ENCODE measurements at places on chromosomes 7 and 10.

- peak; percentile 88 for DNase-seq
Observed at GRCh38 chr7:98286093-98286539, 4.6 kb downstream of the BRI3 start.

- DNase-seq: no peak
Observed at GRCh38 chr7:128151635-128152034, 89.4 kb upstream of the LEP start.

- DNase-seq: no peak
Observed at GRCh38 chr7:142760071-142760642, 10.6 kb upstream of the PRSS2 start.

- no peak for DNase-seq
Observed at GRCh38 chr10:28715757-28716156, 38.4 kb downstream of the BAMBI start.

- DNase-seq: no peak
Observed at GRCh38 chr7:158432369-158433341, 155.0 kb downstream of the PTPRN2 start.

DNA sequence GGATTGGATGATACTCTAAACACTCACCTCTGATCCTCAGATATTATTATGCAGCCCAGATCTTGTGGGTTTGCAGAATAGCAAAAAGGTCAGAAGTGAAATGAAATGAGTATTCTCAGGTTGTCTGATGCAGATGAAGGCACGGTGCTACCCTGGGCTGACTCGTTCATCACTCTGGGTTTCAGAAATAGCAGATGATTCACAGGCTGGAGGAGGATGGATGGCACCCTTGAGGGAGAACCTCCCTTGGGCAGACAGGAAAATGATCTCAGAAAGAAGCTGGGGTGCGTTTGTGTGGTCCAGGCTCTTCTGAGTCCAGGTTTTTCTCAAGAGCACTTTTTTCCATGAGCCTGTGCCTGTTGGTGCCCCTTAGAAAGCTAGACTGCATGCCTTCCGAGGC lies 515.8 kb upstream of the MKI67 start:
- DNase-seq: no peak

DNA sequence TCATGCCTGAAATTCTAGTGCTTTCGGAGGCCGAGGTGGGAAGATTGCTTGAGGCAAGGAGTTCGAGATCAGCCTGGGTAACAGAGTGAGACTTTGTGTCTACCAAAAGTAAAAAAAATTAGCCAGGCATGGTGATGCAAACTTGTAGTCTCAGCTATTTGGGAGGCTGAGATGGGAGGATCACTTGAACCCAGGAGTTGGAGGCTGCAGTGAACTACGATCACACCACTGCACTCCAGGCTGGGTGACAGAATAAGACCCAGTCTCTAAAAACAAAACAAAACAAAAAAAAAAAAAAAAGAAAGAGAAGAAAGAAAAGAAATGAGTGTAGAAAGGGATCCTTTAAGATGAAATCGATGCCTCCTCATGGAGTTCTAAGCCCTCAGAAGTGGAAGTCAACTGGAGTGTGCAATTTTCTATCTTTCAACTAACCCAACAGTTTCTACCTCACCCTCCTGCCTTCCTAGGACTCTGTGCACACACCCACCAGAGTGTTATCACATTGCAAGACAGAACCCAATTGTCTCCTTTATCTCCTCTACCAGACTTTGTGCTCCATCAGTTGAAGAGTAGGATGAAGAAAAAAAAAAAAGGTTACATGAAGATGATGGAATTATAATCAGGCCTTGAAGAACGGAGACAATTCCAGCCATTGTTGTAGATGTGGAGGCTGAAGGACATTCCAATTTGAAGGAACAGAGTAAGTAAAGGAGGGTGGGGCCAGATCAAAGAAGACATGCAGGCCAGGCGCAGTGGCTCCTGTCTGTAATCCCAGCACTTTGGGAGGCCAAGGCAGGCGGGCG lies 26.9 kb downstream of the NYAP1 start:
- DNase-seq: no peak

- DNase-seq: no peak
Observed at GRCh38 chr7:46245586-46246111, 324.6 kb upstream of the IGFBP3 start.

DNA sequence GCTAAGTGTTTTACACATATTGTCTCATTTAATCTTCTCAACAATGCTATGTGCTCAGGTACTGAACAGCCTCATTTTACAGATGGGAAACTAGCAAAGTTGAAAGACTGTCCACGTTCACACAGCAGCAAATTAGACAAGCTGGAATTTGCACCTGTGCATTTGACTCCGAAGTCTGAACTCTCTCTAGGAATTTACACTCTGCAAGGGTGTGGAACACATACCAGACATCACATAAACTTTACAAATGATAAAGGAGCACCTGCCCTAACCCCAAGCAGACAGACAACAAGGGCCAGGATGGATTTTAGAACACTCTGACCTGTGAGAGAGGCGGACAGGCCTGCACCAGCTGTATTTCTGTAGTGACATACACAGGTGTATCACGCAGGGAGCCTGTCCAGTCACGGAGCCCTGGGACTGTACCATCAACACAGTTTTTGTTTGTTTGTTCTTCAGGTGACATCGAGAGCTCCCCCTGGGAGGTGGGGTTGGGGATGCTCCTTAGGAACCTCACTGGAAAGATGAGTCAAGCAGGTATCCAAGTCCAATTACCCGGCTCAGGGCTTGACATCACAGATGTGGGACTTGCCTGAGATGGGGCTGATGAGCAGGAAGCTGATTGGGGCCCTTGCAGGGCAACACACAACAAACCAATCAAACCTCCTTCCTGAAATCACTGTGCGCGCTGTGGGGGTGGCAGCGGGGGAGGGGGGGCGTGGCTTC lies 31.0 kb downstream of the MKI67 start:
- DNase-seq: no peak

- no peak for DNase-seq
Observed at GRCh38 chr10:98444314-98445006, 2.3 kb downstream of the HPS1 start.

- no peak for DNase-seq
Observed at GRCh38 chr7:127850195-127850594, 181.0 kb downstream of the LRRC4 start.

DNA sequence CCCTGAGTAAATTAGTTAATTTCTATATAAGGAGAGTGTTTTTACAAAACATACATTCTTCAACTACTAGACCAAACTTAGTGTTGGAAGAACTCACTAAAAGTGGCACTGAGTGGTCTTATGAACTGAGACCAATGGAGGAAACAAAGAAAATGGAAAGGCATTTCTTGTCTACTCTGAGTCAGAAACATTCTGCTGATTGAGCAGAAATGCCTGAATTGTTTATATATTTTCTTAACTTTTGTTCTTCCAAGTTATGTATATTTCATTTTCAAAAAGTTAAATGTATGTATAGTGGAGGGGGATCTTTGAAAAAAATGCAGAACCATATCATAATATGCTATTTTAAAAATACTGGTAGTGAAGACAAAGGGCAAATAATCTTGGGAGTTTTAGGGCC lies 320.7 kb downstream of the HGF start:
- DNase-seq: no peak

DNA sequence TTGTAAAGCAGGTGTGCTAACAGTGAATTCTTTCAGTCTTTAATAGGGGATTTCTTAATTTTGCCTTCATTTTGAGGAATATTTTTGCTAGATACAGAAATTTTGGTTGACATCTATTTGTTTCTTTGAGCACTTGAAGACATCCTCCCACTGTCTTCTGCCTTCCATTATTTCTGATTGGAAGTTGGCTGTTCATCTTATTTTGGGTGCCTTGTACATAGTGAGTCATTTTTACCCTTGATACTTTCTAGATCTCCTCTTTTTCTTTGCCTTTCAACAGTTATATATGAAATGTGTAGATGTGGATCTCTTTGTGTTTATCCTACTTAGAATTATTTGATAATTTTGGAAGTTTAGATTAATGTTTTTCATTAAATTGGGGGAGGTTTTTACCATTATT lies 631.0 kb downstream of the AUTS2 start:
- no peak for DNase-seq

GRCh38 chr10:52213321-52213752 lies 100.7 kb upstream of the DKK1 start:
- DNase-seq: peak; percentile 50

- DNase-seq: no peak
Observed at GRCh38 chr7:157597562-157597961, 260.8 kb downstream of the DNAJB6 start.

DNA sequence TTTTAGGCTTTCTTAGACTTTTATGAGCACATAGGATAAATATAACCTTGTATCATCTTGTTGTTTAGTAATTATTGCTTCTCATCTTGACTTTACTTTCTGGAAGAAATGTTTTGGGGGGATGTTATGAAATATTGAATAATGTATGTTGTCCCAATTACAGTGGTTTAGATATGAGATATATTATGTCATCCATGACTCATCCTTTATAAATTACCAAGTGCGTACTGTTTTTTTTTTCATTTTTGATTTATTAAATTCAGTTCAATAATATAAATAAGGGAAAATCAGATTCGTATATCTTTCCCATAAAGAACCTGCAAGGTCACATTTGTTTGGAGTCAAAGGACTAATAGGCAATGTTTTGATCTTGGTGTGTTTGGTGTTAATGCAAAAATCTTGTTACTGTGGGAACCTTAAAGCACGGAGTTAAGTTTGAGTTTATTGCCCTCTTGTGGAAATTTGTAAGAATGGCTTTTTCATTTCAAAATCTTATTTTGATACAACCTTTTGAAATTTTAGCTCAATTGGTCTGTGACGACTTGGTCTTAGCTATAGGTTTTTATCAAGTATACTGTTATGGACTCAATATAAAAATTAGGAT lies 108.6 kb downstream of the SRI start:
- DNase-seq: peak; percentile 36

DNA sequence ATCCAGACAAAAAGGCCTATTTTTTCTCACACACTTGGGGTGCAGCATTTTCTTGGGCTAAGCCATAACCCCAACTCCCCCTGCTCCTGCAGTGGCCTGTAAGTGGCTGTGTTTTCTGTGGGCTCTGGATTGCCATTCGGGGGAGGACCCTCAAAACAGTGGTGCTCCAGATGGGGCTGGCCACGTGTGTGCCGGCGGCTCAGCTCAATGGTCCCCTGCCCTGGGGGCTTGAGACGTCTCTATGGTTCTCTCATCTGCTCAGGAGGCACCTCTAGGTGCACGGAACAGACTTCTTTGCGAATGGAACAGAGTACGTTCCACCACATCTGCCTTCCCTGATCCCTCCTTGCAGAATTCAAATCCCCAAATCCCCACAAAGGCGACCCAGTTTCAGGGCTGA lies 250.0 kb upstream of the SHH start:
- DNase-seq: no peak

- DNase-seq: no peak
Observed at GRCh38 chr7:78939669-78940068, 513.8 kb downstream of the MAGI2 start.

GRCh38 chr10:24849501-24850299 lies 102.7 kb downstream of the PRTFDC1 start:
- no peak for DNase-seq

- peak; percentile 73 for DNase-seq
Observed at GRCh38 chr10:97072851-97073665, 112.7 kb downstream of the SLIT1 start.

All from HFFc6 (cell line).